ENCODE measurements at places on chromosomes 1 and 21.

GRCh38 chr21:14838400-14838799, 226.4 kb downstream of the NRIP1 start:
- no peak for DNase-seq

DNA sequence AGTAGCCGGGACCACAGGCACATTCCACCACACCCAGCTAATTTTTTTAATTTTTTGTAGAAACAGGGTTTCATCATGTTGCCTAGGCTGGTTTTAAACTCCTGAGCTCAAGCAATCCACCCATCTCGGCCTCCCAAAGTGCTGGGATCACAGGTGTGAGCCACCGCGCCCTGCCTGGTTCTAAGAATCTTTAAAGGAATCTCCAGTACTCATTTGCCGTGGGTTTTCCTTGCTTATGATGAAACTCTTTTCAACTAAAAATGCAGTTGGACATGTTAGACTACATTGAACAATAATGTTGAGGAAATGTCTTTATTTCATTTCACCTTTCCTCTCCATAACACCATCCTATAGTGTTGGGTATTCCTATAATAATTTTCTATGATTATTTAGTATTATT, 121.6 kb downstream of the ZNF281 start:
- DNase-seq, result no peak

DNA sequence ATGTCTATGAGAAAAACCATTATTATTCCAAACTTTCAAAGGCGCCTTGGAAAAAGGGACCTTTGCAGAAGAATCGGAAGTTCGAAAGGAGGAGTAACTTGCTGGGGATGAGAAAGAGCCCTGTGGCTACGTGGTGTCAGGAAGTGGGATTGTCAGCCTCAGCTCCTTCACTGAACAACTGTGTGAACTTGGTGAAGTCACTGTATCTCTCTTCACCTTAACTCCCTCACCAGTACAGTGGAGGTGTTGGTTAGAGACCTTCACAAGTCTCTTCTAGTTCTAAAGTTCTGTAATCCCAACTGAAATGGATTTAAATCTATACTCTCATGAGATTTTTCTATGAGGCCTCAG, 285.6 kb downstream of the CACNA1E start:
- DNase-seq, result no peak

DNA sequence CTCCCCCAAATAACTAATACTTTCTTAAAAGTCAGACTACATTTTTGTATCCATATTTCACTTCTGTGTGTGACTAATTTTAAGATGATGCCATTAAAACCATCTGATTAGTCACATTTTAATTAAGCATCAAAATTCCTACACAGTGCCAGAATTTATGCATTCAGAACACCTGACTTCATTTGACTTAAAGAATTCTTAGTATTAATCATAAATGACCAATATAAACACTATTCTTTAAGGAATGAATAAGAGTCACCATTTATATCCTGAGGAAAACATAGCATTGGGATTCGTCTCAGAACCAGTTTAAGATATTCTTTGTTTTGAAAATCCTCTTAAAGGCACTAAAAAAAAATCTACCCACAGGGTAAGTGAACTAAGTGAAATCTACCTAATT, 37.0 kb downstream of the TM2D1 start:
- DNase-seq, result no peak

DNA sequence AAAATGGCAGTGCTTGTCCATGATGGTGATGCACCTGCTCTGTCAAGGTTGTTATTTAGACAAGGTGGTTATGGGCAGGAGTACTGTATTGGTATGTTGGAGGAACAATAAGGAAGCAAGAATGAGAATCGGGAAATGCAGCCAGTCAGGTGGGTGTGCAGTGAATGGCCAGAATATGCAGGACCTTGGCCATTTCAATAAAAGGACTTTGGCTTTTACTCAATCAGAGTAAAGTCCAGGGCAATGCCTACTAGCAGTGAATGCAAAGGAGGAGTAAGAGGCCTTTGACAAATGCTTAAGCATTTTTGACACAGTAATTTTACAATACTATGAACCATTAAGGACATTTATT, 2.4 kb upstream of the CHML start:
- DNase-seq, result no peak

- DNase-seq, result peak; percentile 46
Observed at GRCh38 chr1:116763787-116764465, 9.7 kb downstream of the CD2 start.

- no peak for DNase-seq
Observed at GRCh38 chr1:99645699-99646531, at the start of gene PALMD. TSS of gene PALMD (plus strand) at chr1:99646113. CDS start at chr1:99646318, 205 bp downstream.

GRCh38 chr1:55143684-55144083, 71.5 kb downstream of the USP24 start:
- peak; percentile 30 for DNase-seq

GRCh38 chr1:156114919-156115513, 505 bp downstream of the LMNA start:
- no peak for DNase-seq

- DNase-seq, result no peak
Observed at GRCh38 chr1:186683652-186684410, 3.6 kb upstream of the PTGS2 start.

- DNase-seq, result peak; percentile 45
Observed at GRCh38 chr1:31032266-31032665, 33.3 kb downstream of the PUM1 start.

- no peak for DNase-seq
Observed at GRCh38 chr1:235018161-235018560, 110.5 kb downstream of the TOMM20 start.

- peak; percentile 64 for DNase-seq
Observed at GRCh38 chr1:203629507-203630082, 3.0 kb downstream of the ATP2B4 start.

- no peak for DNase-seq
Observed at GRCh38 chr1:26210147-26210870, 19.9 kb downstream of the CATSPER4 start.

GRCh38 chr1:73197972-73198371, 915.6 kb upstream of the NEGR1 start:
- DNase-seq, result no peak

DNA sequence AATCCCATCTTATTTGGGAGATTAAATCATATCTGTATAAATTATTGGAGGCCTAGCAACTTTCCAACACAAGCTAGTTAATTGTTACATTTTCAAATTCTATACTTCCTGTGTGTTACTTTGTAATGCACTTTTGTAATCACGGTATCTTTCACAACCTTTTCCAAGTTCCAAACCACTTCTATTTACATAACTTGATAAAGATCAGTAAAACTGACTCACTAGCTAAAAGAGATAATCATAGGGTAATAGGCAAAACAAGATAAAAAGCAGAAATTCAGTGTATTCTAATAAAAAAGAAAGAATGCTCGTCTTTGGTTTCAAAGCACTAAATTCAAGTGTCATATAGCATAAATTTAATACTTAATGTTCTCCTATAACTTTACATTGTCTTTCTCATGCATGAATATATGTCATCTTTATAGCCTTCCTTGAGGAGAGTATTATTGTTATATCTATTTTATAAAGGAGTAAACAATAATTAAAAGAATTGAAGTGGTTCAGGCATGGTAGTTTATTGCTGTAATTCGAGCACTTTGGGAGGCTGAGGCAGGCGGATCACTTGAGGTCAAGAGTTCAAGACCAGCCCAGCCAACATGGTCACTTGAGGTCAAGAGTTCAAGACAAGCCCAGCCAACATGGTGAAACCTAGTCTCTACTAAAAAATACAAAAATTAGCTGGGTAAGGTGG, 66.4 kb downstream of the RGS13 start:
- no peak for DNase-seq

DNA sequence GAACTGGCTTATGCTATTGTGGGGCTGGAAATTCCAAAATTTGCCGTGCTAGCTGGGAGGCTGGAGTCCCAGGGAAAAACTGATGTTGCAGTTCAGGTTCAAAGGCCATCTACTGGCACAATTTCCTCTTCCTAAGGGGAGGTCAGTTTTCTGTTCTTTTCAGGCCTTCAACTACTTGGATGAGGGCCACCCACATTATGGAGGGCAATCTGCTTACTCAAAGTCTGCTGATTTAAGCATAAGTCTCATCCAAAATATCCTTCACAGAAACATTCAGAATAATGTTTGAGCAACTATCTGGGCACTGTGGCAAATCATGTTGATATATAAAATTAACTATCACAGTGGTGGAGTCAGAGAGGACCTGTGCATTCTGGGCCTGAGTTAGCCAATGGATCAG, 21.2 kb upstream of the PTGFR start:
- no peak for DNase-seq

GRCh38 chr1:79472067-79472656, 465.6 kb upstream of the ADGRL4 start:
- DNase-seq, result no peak

Data from KBM-7 (cell line).